NCI-H1092 (cell line): ENCODE measurements at places on chromosomes 1 and 21.

DNA sequence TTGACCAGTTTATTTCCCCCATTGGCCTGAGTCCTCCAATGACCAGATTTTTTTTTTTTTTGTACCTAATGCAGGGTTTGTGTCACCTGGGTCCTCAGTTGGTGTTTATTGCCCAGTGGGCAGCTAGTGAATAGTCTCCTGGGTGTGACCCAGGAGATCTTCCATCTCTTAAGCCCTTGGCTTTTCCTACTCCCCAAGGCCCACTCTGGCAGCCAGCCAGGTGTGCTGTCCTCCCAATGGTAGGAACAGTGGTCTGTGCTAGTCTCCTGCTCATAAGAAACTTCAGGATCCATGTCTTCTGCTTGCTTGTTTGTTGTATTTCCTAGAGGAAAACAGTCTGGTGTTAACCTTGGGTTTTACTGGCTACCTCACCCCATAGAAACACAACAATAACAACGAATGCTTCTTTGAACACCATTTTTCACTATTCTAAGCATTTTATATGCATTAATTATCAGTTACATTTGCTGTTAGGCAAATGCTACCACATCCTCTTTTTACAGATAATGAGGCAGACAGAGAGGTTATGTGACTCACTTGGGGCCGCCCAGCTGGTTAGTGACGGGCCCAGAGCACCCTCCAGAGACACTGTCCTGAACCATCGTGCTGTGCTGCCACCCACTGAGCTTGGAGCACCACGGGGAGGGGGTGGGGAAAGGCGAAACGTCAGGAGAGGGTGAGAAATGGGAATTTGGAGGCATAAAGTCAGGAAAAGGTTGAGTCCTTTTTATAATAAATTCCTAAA lies 107.5 kb downstream of the HIVEP3 start:
- no peak for DNase-seq

- no peak for DNase-seq
These were observed 263.1 kb downstream of the ST6GALNAC3 start for GRCh38 chr1:76337542-76338219.

GRCh38 chr1:95353194-95353593 lies 119.2 kb downstream of the RWDD3 start:
- peak; percentile 86 for DNase-seq

GRCh38 chr1:205210756-205211168 lies 740 bp downstream of the DSTYK start:
- no peak for DNase-seq

- DNase-seq, result no peak
These were observed 4.2 kb downstream of the GLIS1 start for GRCh38 chr1:53734650-53735211.

GRCh38 chr1:239368436-239369109 lies 17.8 kb upstream of the CHRM3 start:
- no peak for DNase-seq

DNA sequence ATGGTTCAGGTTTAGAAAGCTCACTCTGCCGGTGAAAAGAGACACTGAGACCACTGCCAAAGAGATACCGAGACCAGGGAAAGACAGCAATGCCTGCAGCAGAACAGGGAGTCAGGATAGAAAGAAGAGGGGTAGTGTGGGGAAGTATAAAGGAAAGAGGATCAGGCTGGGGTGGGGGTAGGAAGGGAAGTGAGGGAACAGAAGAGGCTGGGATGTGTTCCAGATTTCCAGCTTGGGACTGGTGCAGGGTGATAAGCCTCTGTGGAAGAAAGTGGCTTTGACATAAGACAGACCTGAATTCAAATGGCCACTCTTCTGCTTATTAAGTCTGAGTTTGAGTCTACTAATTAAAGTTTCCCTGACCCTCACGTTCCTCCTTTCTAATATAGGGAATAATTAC lies 105.9 kb downstream of the PIK3R3 start:
- DNase-seq, result no peak

GRCh38 chr1:2451741-2452140 lies 24.3 kb upstream of the PLCH2 start:
- no peak for DNase-seq

- DNase-seq, result peak; percentile 84
These were observed 153.4 kb downstream of the PIGK start for GRCh38 chr1:77065693-77066342.

DNA sequence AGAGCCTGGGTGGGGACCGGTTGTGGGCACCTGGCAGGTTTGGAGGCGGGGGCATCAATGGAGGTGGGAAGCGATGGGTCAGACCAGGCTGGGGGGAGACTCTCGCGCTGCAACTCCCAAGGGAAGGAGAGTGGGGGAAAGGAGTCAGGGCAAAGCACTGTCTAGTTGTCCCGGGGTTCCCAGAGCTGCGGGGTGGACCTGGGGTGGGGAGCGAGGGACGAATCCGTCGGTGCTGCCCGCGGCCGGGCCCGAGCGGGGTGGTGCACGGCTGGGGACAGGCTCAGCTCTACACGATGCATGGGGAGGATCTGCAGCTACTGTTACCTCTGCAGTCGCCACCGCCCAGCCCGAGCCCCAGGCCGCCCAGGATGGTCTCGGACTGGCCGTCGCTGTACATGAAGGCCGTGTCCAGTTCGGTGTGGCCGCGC lies 427 bp downstream of the AKR7A2 start:
- peak; percentile 45 for DNase-seq

DNA sequence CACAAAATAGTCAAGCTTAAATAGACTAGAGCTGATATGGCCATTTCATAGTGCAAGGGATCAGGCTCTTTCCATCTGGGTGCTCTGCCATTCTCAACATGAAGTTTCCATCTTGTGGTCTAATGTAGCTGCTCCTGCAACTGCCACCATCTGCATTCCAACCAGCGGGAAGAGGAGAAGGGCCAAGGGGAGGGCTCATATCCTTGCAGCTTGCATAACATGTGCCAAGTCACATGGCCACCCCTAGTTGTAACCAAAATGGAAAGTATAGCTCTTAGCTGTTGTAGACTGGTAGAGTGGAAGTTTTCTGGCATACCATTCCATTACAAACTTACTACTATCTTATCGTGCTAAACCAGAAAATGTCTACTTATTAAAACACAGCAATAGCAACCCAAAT lies 38.9 kb upstream of the IVNS1ABP start:
- no peak for DNase-seq

GRCh38 chr21:14830307-14830706 lies 234.5 kb downstream of the NRIP1 start:
- no peak for DNase-seq

DNA sequence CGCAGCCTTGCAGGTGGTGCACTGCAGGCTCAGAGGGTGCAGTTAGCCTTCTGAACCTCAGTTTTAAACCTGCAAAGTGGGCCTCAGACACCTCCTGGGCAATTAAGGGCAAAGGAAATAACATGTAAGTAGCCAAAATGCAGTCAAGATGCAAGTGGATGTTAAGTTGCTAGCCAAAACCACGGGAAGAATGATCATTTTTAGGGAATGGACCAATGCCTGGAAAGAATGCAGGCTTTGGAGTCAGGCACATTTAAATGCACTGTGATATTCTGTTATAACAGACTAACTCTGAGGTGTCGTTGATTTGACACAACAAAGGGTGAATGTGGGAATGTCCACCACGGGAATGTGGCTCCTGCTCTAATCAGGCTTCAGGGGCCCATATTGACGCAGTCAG lies 57.9 kb upstream of the PTGFRN start:
- DNase-seq, result no peak

DNA sequence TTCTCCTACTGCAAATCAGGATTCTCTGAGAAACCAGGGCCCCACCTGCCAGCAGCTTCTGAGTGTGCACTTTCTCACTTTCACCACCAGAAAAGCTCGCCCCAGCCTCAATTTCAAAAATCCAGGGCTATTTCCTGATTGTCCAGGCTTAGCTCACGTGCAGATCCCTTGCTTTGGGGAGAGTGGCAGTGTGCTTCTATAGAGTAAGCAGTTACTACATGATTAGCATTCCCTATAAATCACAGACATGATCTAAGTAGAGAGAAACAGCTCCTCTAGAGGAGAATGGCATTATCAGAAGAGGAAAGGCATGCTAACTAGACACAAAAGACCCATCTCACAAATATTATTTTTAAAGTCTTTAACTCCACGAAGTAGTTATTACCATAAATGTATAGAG lies 456.0 kb upstream of the PKN2 start:
- DNase-seq, result no peak

DNA sequence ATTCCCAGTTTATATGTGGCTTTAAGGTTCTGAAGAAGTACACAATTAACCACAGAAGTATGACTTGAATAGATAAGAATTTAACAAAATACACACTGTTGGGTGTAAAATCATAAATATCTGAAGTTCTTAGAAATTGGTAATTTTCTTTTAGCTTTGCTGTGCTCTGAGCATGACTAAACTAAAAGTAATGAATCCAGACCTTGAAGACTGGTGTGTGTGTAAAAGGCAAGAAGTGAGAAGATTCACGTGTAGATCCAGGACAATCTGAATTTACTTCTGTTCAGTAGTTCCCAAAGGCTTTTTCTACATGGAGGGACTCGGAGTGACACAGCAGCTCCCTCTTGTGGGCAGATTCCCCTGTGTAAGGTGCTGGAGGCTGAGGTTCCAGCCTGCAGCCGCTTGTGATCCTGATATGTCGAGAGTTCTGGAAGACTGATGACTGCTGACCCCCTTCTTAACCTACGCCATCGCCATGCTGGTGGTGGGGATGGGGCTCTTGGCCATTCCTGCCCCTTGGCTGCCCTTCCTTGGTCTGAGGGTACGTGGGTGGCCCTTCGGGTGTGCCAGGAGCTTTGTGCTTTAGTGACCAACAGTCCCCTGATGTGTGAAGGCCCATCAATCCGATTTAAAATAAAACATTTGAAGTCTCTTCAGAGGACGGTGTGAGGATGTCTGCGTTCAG lies 62.7 kb downstream of the ADARB1 start:
- DNase-seq, result peak; percentile 50

DNA sequence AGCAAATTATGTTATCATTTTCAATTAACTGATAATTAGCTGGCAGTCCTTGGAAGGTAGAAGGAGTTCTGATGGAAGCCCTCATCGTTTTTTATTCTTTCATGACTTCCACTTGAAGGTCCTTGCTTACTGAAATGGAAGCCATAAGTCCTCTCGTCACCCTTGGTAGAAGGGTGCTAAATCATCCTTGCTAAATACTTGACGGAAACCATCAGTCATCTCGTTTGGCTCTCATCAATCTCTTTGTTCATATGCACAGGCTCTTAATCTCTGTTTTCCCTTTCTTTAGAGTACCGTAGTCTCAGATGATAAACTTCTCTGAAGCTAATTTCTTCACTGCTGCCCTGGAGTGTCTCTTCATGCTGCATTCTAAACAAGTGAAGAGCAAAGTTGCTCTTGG lies 34.5 kb downstream of the UCK2 start:
- no peak for DNase-seq

DNA sequence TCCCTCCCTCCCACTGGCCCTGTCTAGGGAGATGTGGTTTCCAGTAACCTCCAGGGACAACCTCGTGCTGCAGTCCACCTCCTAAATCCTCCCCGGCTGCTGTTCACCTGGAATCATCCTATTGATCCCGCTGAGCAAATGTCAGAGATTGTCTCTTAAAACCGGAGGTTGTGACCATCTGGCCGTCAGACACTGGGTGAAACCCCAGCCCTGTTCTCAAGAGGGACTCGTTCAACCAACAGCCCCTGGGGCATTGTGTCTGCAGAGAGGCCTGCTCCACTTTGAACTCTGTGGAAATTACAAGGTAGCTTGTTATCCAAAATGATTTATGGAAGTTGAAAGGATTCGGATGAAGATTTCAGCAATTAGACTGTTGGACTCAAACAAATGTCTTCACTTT lies 498.0 kb downstream of the MATN1 start:
- no peak for DNase-seq

DNA sequence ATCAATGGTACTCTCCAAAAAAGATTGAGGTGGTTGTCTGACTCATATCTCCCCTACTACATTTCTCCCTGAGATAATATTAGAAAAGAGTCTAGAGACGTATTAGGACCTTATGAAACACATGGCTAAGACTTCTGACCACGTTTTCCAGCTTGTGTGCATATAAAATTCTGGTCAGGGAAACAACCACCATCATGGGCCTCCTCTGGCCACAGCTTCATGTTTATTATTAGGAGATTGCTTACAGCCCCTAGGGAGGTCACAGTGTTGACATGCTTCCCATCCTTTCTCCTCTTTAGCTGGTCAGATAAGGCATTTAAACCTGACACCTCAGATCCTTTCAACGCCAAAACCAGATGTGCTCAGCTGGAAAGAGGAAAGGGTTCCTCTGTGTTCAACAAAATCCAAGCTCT lies 620.2 kb downstream of the PLPP3 start:
- no peak for DNase-seq

GRCh38 chr21:26112127-26112742 lies 58.3 kb downstream of the APP start:
- DNase-seq, result no peak

GRCh38 chr1:93625582-93626327 lies 55.9 kb downstream of the BCAR3 start:
- DNase-seq, result no peak

GRCh38 chr1:203089001-203089650 lies 3.3 kb upstream of the MYOG start:
- no peak for DNase-seq

DNA sequence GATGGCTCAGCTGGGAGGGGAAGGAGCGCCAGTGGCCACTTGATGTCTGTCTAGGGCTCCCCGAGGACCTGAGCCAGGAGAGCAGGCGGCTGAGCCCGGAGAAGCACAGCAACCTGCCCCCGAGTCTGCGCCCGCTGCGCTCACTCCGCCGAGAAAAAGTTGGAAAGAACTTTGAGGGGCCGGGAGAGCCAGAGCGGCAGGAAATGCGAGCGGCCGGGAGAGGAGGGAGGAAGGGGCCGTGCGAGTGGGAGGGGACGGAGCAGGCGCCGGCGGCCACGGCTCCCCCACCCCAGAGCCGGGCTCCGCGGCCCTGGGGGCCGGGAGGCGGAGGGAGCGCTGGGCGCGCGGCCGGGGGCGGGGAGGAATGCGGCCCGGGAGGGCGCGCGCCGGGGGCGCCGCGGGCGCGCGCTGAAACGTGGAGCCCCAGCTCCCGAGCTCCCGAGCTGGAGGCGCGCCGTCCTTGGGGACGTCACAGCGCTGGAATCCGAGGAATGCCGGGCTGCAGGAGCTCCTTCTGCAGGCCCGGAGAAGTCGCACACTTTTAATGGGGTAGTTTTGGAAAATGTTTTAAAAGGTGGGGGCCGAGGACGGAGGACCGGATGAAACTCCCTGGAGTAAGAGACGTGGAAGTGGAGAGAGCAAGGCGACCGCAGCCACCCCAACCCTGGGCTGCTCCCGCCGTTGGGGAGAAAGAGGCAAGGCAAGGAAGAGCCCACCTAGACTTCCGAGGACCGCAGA lies at the start of gene PTPN14:
TSS of gene PTPN14 (minus strand) at position 167 of the 738 bp plus-strand sequence. CDS start 86,799 bp downstream, outside the sequence.
- DNase-seq, result peak; percentile 23

- DNase-seq, result no peak
These were observed 33.8 kb downstream of the STIL start for GRCh38 chr1:47280142-47280541.

GRCh38 chr1:169604781-169605560 lies 18.7 kb upstream of the F5 start:
- DNase-seq, result no peak
